Stimulated activated CD4-positive, alpha-beta T cell treated with anti-CD3 and anti-CD28 coated beads, Interleukin-2, amount 100 ng/mL, for 48 hours (primary cell): ENCODE measurements at places on chromosomes 11 and 22.

DNA sequence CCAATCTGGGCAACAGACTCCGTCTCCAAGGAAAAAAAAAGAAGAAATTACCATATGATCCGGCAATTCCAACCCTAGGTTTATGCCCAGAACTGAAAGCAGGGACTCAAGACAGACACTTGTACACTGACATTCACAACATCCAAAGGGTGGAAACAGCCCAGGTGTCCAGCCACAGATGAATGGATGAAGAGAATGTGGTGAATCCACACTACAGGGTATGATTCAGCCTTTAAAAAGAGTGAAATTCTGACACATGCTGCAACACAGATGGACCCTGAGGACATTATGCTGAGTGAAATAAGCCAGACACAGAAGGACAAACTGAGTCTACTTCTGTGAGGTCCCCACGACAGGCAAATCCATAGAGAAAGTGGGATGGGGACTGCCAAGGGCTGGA lies 43.9 kb downstream of the SGSM3 start:
- no peak for DNase-seq

DNA sequence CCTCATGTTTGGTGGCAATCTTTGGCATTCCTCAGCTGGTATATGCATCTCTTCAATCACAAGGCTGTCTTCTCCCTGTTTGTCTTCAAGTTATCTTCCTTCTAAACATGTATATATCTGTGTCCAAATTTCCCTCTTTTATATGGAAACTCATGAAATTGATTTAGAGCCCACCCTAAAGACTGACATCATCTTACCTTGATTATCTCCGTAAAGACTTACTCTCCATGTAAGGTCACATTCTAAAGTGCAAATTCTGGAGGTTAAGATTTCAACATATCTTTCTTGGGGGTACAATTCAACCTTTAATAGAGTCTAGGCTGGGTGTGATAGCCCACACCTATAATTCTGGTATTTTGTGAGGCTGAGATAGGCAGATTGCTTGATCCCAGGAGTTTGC lies 215.8 kb upstream of the LRRC4C start:
- DNase-seq: no peak

DNA sequence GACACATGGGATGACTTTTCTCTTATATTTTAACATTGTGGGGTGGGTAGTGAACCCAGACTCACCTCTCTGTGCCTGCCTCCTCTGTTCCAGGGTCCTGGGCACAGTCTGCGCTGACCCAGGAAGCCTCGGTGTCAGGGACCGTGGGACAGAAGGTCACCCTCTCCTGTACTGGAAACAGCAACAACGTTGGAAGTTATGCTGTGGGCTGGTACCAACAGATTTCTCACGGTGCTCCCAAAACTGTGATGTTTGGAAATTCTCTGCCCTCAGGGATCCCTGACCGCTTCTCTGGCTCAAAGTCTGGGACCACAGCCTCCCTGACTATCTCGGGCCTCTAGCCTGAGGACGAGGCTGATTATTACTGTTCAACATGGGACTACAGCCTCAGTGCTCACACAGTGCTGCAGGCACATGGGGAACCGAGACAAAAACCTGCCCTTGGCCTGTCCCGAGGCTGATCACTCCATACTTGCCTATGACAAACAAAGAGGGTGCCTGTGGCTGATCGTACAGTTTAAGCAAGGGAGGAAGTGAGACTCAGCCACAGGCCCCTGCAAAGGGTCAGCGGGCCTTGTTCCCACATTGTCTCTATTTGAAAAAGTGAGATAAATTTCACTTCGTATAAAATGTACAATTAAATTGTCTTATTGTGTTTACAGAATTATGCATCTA lies 43.7 kb upstream of the TOP3B start:
- no peak for DNase-seq

DNA sequence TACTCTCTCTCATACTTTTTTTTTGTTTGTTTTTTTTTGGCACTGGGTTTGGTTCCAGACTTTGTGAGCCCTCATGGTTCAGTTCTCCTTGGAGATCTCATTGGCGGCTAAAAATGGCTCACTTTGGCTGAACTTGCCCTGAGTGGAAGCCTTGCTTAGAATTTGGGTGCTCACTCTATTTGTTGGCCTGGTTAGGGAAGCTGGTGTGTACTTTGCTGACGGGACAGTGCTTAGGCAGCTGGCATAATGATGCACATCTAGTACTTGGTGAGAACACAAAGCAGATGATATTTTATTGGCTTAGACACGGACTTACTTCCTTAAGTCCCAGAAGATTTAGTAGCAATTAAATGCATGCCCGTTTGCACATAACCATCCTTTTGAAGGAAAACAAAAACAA lies 66.5 kb upstream of the GRAMD1B start:
- DNase-seq: no peak

GRCh38 chr22:21641417-21641788 lies 699 bp upstream of the SDF2L1 start:
- DNase-seq: no peak

DNA sequence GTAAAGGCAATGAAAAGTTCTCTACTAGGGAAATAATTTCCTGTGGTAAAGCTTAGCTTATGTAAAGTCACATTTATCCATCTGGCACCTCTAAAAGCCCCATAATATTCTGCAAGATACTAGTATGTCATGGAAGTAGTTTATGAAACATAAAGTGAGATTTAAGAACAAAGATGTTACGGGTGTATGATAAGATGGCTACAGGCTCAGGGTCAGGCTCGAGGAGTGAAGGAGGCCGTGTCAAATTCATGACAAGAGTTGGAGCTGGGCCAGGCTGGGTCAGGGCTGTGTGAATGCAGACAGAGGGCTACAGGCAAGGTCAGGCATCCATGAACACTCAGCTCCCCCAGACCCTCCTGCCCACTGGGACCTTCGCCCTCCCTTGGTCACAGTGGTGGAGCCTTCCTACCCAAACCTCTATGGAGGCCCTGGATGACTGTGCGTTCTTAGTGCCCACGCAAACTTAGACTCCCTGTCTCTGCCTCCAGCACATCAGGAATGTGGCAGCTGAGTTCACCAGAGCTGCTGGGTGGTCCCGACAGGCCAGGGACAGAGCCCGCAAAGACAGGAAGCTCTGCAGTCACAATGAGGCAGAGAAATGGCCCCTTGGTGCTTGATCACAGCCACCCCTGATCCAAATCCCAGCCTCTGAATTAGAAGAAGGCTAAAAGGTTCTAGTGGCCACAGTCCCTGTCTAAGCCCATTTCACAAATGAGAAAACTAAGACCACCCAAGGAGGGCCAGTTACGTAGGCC lies 14.8 kb downstream of the IGLL5 start:
- no peak for DNase-seq

GRCh38 chr11:14094481-14095037 lies 132.0 kb downstream of the SPON1 start:
- DNase-seq: no peak
